Chondrocyte (in vitro differentiated cells): ENCODE measurements at places on chromosomes 11 and 22. TPM values are rescaled to one million over a fixed set of nuclear protein-coding genes. Genes with fewer than 3 reads are reported as not detected.

GRCh38 chr11:44416776-44417175, 106.8 kb upstream of the ALX4 start:
- DNase-seq, result no peak

The TRIM51 gene
- not detected in 3 replicates for total RNA-seq

DNA sequence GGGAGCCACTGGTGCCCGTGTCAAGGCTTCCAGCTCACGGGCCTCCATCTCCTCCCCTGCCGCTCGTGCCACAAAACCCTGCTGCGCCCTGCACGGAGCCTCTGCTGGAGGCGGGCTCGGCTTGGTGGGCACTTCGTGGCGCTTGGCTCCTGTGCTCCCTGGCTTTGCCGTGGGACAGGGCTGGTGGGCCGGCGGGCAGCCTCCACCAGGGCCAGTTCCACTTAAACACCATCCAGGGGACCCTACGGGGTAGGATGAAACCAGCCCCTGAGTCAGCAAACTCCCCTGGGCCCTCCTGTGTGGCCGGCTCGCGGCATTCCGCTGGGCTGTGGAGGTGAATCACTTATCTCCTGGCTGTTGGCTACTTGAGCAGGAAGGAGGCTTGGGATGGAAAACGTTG, 1304.6 kb downstream of the BRD1 start:
- no peak for DNase-seq

DNA sequence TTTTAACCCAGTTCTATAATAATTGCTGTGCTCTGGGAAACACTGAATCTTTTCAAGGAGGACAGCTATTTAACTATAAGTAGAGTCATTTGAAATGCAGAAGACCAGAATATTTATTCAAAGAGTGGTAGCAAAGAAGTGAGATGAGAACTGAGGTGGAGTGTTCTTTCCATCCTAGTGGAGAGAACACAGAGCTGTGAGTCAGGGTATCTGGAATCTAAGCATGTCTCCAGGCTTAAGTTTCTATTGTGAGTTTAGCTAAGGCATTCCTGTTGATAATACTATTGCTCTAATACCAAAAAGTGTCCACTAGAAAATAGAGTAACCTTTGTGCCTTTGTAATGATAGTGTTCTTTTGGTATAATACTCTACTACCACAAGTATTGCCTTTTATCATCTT, 32.4 kb downstream of the JAM3 start:
- no peak for DNase-seq

The LYVE1 gene
- total RNA-seq, result 1.2 to 5.2 TPM (median 3.5 TPM) in 3 replicates

The APOBEC3H gene
- total RNA-seq, result not detected in 3 replicates

- DNase-seq, result no peak
Measured at GRCh38 chr11:76269247-76269646, 62.9 kb upstream of the WNT11 start.

DNA sequence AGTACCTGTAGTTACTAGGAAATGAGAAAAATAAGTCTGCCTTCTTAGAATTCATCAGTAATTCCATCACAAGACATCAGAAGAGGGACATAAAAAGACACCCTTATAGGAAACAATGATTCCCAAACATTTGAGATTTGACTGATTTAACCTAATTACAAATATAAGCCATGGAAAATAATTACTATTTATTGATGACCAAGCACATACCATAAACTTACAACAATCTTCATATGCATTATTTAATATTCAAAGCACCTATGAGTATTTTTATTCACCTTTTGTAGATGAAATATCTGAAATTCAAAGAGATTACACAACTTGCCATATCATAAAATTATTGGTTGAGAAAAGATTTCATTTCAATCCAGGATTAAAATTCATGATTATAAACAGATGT, 14.6 kb upstream of the OR52D1 start:
- DNase-seq, result no peak

- no peak for DNase-seq
Measured at GRCh38 chr11:37503411-37504059, 905.5 kb upstream of the RAG2 start.
